Activated naive CD4-positive, alpha-beta T cell treated with anti-CD3 and anti-CD28 coated beads, Interleukin-2, amount 50 U/mL, for 72 hours (primary cell): ENCODE measurements at places on chromosomes 16 and 17. TPM values are rescaled to one million over a fixed set of nuclear protein-coding genes. Genes with fewer than 3 reads are reported as not detected.

Gene CDRT15
- total RNA-seq = not detected

Gene CDH3
- 1.0 TPM for total RNA-seq

Gene SLFN5
- total RNA-seq = 24.3 TPM

Gene FBXL16
- total RNA-seq = 16.4 TPM

Gene ZFP90
- 29.7 TPM for total RNA-seq

Gene TP53TG3C
- total RNA-seq = not detected

Gene CES2
- 26.2 TPM for total RNA-seq

Gene IRX3
- total RNA-seq = not detected

Gene DLX4
- total RNA-seq = 0.27 TPM

Gene RAB11FIP4
- 39.0 TPM for total RNA-seq

Gene KRT20
- not detected for total RNA-seq

Gene SAP30BP
- 76.3 TPM for total RNA-seq

Gene KCNJ2
- total RNA-seq = 0.05 TPM

Gene NLRC5
- total RNA-seq = 254 TPM

Gene AANAT
- not detected for total RNA-seq

Gene PARD6A
- total RNA-seq = 10.8 TPM

Gene CDRT4
- 5.3 TPM for total RNA-seq

Gene SLC35G6
- total RNA-seq = not detected

Gene ETV4
- 2.2 TPM for total RNA-seq

Gene SLFN14
- total RNA-seq = 0.08 TPM

Gene CA4
- not detected for total RNA-seq

Gene VKORC1
- total RNA-seq = 91.4 TPM

Gene ITGAX
- 19.1 TPM for total RNA-seq

Gene CDYL2
- total RNA-seq = 10.8 TPM

Gene CCL5
- total RNA-seq = 13.1 TPM

Gene AIPL1
- total RNA-seq = not detected

Gene PLLP
- 0.43 TPM for total RNA-seq

Gene OR1A1
- total RNA-seq = not detected

Gene SLC38A8
- not detected for total RNA-seq

Gene KRTAP4-3
- total RNA-seq = not detected
